ENCODE measurements at places on chromosomes 7 and 10.

DNA sequence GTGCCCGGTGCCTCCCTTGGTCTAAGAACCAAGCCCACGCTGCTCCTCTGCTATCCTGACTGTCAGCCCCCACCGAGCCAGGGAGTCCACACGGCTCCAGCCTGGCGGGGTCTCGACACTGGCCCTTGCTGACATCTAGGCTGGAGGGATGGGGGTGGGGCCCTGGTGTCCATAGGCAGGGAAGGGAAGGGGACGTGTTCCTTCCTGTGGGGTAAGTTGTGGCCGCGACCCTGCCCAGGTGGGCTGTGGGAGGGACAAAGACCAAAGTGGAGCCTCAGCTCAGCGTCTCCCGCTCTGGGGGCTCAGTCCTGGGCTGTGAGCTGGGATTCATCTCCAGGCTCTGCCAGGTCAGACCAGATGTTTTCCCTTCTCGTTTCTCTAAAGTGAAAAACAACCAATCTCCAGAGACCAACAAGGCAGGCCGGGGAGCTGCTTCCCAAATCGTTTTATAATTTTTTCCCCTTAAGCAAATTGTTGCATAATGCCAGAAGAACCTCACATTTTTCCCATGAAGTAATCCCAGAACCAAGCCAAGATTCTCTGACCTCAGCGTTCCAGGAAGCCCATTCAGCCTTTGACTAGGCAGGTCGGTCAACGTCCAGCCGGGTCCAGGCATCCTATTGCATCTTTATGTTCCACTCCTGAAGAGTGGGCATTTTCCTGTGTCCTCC is 101.2 kb downstream of the RGS10 start:
- DNase-seq: peak; percentile 50

DNA sequence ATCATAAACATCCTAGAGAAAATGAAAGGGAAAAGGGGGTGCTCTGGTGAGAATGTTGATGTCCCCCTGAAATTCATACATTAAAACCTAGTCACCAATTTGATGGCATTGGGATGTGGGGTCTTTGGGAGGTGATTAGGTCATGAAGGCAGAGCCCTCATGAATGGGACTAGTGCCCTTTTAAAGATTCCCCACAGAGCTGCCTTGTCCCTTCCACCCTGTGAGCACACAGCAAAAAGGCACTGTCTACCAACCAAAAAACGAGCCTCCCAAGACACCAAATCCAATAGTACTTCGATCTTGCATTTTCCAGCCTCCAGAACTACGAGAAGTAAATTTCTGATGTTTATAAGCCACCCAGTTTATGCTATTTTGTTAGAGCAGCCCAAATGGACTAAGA is 47.6 kb downstream of the OSBPL3 start:
- DNase-seq: no peak

DNA sequence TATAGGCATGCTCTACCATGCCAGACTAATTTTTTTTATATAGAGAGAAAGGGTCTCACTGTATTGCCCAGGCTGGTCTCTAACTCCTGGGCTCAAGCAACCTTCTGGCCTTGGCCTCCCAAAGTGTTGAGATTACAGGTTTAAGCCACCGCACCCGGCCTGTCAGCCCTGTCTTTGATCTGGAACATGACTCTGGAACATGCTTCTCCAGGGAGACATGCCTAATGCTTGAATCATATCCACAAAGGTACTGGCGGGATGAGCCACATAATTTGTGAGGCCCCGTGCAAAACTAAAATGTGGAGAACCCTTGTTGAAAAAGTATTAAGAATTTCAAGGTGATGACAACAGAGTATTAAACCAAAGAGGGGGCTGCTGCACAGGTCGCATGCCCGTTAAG is 282.8 kb downstream of the ARHGAP12 start:
- DNase-seq: no peak

GRCh38 chr7:48090095-48090805 is 1.2 kb downstream of the UPP1 start:
- DNase-seq: peak; percentile 37

DNA sequence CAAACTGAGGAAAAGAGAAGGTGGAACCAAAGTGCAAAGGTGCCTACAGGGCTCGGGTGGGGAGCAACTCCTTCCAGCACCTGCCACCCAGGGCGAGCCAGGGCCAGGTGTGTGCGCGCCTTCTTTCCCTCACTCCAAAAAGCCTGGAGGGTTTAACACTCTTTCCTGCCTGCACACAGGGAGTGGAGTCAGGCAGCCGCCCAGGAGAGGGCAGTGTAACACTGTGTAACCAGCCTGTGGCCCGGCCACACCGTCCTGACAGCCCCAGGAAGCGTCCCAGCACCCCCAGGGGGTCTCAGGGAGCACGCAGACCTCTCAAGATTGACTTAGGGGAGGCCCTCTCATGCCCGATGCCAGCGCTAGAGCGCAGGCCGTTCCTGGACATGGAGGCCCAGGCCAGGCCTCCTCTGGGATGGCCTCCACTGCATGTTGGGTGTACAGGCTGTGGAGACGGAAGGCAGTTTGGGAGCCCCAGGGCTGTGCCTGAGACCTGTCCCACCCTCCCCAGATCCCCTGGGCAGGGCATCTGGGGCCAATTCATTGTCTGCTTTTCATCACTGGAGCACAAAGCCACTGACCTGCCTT is 13.4 kb downstream of the BRI3 start:
- DNase-seq: peak; percentile 56

DNA sequence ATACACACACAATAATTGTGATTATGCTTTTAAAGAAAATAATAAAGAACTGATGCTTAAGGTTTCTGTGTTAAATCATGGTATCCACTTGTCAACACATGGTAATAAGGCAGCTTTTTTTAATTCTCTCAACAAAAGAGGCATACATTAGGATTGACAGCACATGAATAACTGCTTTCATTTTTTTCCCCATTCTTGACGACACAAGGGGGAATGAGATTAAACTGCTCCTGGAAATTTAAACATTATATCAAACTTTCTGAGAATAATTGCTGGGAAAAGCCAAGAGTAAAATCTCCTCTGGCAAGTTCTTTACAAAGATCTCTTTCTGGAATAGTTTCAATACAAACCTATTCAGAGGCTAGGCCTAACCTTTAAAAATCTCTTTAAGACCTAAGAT is 99.0 kb upstream of the GPR22 start:
- DNase-seq: no peak

GRCh38 chr7:147197006-147197405 is 1080.4 kb downstream of the CNTNAP2 start:
- DNase-seq: no peak

DNA sequence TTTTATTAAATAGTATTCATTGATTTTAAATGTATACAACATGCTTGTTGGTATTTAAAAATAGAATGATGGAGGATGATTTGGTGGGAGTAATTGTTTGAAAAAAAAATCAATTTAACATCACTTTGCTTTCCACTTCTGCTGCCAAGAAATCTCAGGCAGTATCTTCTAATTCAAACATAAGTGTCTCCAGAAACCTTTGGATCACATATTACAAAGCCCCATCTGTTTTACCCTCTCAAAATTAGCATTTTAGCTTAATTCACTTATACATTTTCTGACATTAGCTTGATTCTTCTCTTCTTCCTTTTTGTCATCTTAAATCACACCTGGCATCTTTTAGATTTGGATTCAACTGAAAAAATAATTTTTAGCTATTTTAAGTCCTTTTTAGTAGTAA is 72.9 kb upstream of the KMT2C start:
- DNase-seq: no peak

GRCh38 chr10:61052469-61053205 is 108.7 kb upstream of the RHOBTB1 start:
- peak; percentile 40 for DNase-seq

GRCh38 chr7:115634633-115635032 is 395.9 kb downstream of the TFEC start:
- peak; percentile 8 for DNase-seq

GRCh38 chr10:126087796-126088505 is 191.6 kb downstream of the FANK1 start:
- DNase-seq: peak; percentile 51

DNA sequence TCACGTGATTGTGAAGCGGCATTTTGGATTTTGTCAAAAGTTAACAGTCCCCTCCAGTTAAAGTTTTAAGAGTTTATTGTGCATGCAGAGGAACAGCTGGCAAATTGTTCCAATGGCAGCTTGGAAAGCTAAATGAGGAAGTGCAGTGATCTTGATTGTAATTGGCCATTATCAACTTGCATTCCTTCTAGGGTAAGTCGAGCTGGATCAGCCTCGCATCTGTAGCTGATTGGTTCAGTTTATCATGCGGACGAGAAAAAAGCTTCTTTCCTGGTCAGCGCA is 566 bp downstream of the ZNF789 start:
- peak; percentile 72 for DNase-seq

- DNase-seq: peak; percentile 83
Measured at GRCh38 chr10:122861711-122862161, 16.1 kb upstream of the CUZD1 start.

GRCh38 chr7:8490391-8491045 is 57.1 kb downstream of the NXPH1 start:
- DNase-seq: no peak

GRCh38 chr10:6140141-6140841 is 51.5 kb downstream of the RBM17 start:
- no peak for DNase-seq

DNA sequence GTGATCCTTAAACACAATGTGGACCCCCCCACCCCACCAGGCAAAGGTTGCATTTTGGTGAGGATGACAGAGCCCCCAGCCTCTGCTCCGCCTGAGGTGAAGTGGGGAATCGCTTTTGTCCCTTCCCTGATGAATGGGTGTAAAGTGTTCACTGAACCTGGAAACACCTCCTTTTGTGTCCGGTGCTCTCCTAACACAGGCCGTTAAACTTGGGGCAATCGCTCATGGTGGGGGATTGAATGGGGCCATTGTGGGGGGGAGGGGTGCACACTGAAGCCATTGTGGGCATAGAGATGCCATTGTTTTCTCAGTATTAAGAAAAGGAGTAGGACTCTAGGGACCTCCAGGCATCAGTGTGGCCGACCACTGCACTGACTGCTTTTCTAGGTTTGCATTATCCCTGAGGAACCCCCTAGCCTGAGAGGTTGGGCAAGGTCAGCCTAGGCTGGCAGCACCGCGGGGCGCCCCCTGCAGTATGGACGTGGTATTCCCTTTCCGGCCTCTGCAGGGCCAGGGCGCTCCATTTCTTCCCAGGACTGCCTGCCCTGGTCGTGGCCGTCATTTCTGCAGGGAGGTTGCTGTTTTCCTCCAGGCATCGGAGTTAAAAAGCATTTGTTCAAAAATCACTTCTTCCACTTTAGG is 158.3 kb downstream of the TCF7L2 start:
- no peak for DNase-seq

- DNase-seq: no peak
Measured at GRCh38 chr7:18420748-18421147, 74.8 kb upstream of the HDAC9 start.

- DNase-seq: peak; percentile 61
Measured at GRCh38 chr7:70694434-70694970, 437.4 kb upstream of the GALNT17 start.

DNA sequence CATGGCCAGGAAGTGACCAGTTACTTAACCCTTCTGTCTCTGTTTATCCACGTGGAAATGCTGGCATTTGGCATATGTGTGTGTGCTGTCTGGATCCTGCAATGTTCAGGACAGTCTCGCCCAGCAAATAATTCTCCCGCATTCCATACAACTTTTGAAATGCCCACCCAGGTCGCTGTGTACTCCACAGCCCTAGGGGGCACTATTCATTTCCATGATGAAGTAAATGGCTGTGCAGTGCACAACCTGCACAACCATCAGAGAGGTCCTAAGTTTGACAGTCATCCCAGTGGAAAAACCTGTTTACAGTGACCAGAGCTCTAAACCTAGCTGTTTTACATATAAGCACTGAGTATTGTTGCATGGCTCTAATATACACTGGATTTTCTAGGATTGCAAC is 38.1 kb downstream of the ZNF503 start:
- no peak for DNase-seq

DNA sequence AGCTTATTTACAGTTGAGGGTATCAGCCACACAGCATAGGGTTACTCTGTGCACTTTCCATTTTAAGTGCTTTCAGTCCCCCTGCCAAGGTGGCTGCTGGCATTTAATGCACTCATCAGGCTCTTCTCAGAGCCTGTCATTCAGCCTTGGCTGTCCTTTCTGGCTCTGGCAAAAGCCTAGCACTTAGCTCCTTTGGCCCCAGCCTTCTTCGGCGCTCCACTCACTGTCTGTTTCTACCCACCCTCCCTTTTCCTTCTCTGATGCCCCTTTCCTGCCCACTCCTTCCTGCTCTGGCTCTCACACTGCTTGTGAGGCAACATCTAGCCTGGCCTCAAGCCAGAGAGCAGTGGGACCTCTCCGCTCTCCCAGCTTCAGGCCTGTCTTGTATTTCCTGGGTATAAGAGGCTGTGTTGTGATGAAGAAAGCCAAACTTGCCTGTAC is 60.2 kb downstream of the WIPF3 start:
- DNase-seq: peak; percentile 39

GRCh38 chr10:95309958-95310357 is 19.2 kb upstream of the PDLIM1 start:
- DNase-seq: no peak

GRCh38 chr10:114703377-114704107 is 45.5 kb upstream of the ABLIM1 start:
- peak; percentile 48 for DNase-seq

DNA sequence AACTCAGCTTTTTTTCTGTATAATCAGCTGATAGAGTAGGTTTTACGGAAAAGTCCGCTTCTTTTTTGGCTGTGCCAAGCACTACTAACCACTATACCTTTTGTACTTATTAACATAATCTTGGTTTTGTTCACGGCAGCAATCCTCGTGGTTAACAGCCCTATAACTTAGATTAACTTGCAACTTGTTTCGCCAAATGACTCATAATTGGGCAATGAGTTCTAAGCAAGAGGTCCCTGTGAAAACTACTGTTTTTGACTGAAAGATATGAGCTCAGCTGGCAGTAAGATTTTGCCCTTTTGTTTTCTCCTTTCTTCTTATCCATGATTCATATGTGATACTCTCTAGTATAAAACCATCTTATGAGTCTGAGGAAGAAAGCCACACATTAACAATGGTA is 345.0 kb upstream of the PCDH15 start:
- DNase-seq: peak; percentile 58

GRCh38 chr7:28957064-28957750 is 923 bp downstream of the TRIL start:
- no peak for DNase-seq

Measured in fibroblast of skin of back (primary cell).